ENCODE measurements at places on chromosomes 7 and 10. TPM values are rescaled to one million over a fixed set of nuclear protein-coding genes. Genes with fewer than 3 reads are reported as not detected.

Gene OPN4
- 0.17 TPM for total RNA-seq

Gene RAB11FIP2
- total RNA-seq = 2.2 TPM

Gene LIPM
- total RNA-seq = not detected

Gene SYT15
- total RNA-seq = not detected

Gene WNT8B
- not detected for total RNA-seq

Gene ATXN7L1
- total RNA-seq = 1.5 TPM

Gene CPA4
- 11.6 TPM for total RNA-seq

Gene SYT15B
- total RNA-seq = not detected

Gene MBL2
- total RNA-seq = 0.17 TPM

Gene NSUN5
- total RNA-seq = 64.4 TPM

Gene SLC26A3
- total RNA-seq = not detected

Gene EBLN1
- not detected for total RNA-seq

Gene TYSND1
- total RNA-seq = 34.1 TPM

Gene HIPK2
- 24.4 TPM for total RNA-seq

Gene GALNT11
- total RNA-seq = 56.8 TPM

Gene CHAT
- total RNA-seq = not detected

Gene CLRN3
- total RNA-seq = not detected

Gene APBB1IP
- total RNA-seq = 7.4 TPM

Gene A1CF
- total RNA-seq = not detected

Gene OR6B1
- not detected for total RNA-seq

Gene LRRC18
- total RNA-seq = not detected

Gene WIPF3
- 0.27 TPM for total RNA-seq

Gene FAM241B
- 14.2 TPM for total RNA-seq

Gene DNAH11
- 0.06 TPM for total RNA-seq

Gene VWA2
- total RNA-seq = not detected

Gene PON1
- not detected for total RNA-seq

Gene CPA2
- total RNA-seq = not detected

Gene CNNM1
- 5.2 TPM for total RNA-seq

Gene SEMA3C
- total RNA-seq = 49.8 TPM

Gene CYP3A4
- not detected for total RNA-seq

Gene HSPA12A
- total RNA-seq = 18.1 TPM

Gene TUBB8
- total RNA-seq = not detected

Gene CALML3
- total RNA-seq = not detected

Gene CAV1
- 160 TPM for total RNA-seq

Gene NKX1-2
- total RNA-seq = not detected

Gene KCNK18
- not detected for total RNA-seq

Gene ZNF503
- 11.6 TPM for total RNA-seq

Gene CRHR2
- total RNA-seq = not detected

Gene STAG3
- not detected for total RNA-seq

Gene ANKMY2
- 35.9 TPM for total RNA-seq

Gene BMPER
- not detected for total RNA-seq

Gene TMEM236
- total RNA-seq = 0.14 TPM

Gene EGFR
- 52.7 TPM for total RNA-seq

Gene SPDYE11
- not detected for total RNA-seq

Gene CFAP46
- not detected for total RNA-seq

Gene PCGF5
- 36.7 TPM for total RNA-seq

Gene CYP3A7
- not detected for total RNA-seq

Gene LIPA
- 61.0 TPM for total RNA-seq

Gene HMX2
- not detected for total RNA-seq
